ENCODE measurements at places on chromosomes 1 and 21. TPM values are rescaled to one million over a fixed set of nuclear protein-coding genes. Genes with fewer than 3 reads are reported as not detected.

- no peak for DNase-seq
Measured at GRCh38 chr1:153122831-153123421, 9.6 kb upstream of the SPRR2F start.

DNA sequence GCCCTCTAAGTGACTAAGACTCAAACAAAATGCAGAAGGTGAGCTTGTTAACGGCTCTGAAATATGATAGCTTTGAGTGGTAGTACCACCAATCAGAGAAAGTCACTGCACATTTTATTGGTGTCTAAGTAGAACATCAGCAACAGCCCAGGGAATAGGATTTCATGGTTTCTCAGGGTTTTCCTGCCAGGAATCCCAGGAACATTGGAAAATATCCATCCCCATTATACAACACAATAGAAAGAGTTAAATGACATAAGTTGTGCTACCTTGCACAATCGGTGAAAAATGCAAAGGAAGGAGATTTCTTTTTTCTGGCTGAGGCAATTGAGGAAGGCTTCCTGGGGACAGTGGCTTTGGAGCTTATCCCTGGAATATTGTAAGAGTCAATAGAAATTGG lies 283.1 kb downstream of the HLX start:
- no peak for DNase-seq

GRCh38 chr1:51600529-51600928 lies 16.4 kb upstream of the OSBPL9 start:
- no peak for DNase-seq

- no peak for DNase-seq
Measured at GRCh38 chr21:39776589-39776988, 31.6 kb downstream of the IGSF5 start.

DNA sequence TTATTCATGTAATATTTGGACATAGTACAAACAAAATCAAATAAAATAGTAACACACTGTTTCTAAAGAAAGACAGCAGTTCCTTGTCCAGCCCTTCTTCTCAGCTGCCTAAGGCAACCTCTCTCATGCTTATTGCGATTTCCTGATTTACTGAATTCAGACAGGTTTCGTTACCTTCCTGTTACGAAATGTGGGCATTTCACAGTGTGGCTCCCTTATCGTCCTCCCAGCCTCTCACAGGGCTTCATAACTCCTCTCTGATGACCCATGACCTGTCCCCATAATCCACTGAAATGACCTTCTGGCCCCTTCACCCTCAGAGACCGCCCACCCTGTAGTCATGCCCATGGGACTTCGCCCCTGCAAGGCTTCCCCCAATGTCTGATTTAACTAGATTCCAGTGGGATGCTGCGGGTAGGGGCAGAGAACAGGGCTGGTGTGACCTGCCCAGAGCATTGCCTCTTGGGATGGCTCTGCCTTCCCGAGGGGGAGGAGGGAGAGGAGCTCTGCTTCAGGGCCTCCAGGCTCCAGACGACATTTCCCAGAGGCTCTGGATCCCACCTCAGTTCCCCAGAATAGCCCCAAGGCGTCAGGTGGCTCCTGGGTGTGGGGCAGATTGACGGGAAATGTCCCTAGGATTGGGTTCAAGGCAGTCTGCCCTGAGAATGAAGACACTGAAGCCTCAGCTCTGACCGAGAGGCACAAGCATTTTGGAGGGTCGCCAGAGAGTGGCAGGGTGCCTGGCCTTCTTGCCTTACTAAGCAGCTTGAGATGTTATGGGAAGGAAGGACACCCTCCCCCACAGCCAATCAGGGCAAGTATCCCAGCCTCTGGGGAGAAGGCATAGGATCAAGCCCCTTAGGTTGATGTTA lies 20.6 kb downstream of the PADI2 start:
- DNase-seq: no peak

Gene PLPPR4
- total RNA-seq: 0.05 TPM

Gene ACOT11
- 1.2 TPM for total RNA-seq

Gene FCN3
- total RNA-seq: not detected

Gene PPIAL4G
- 0.33 TPM for total RNA-seq
